ENCODE measurements at places on chromosomes 12 and 14. TPM values are rescaled to one million over a fixed set of nuclear protein-coding genes. Genes with fewer than 3 reads are reported as not detected.

Gene AMIGO2
- 69.7 TPM for total RNA-seq

Gene KANSL2
- total RNA-seq: 36.7 TPM

Gene ASB8
- total RNA-seq: 22.8 TPM

Gene CARMIL3
- 0.48 TPM for total RNA-seq

Gene SYNDIG1L
- total RNA-seq: 0.03 TPM

Gene GSKIP
- total RNA-seq: 22.9 TPM

Gene KIF26A
- total RNA-seq: 3.8 TPM

Gene TMEM30B
- 0.25 TPM for total RNA-seq

Gene SLC17A8
- total RNA-seq: 0.06 TPM
